Vagina (tissue), 2 donors: ENCODE measurements at places on chromosomes 5 and 9. TPM values are rescaled to one million over a fixed set of nuclear protein-coding genes. Genes with fewer than 3 reads are reported as not detected.

The PCDHGB2 gene
- 8.3 TPM for total RNA-seq

The WDR31 gene
- 2.0 TPM for total RNA-seq

The GABRA1 gene
- not detected for total RNA-seq

The BTNL8 gene
- total RNA-seq: not detected

The LRRC70 gene
- 9.6 TPM for total RNA-seq

The CCNJL gene
- total RNA-seq: 5.6 TPM

The ACTBL2 gene
- not detected for total RNA-seq

The BARHL1 gene
- total RNA-seq: not detected

The NUTM2F gene
- total RNA-seq: not detected

The PCDHA3 gene
- total RNA-seq: 0.74 TPM

The CCNO gene
- not detected for total RNA-seq

GRCh38 chr9:3181049-3181953, 337.4 kb upstream of the PUM3 start:
- DNase-seq: no peak
- no peaks in the 10 kb centered on the region for H3K36me3 ChIP-seq
- H3K27me3 ChIP-seq: no peaks in the 10 kb centered on the region
- no peak overlapping the region for H3K27ac ChIP-seq
- peaks cover 13% of the 10 kb centered on the region for H3K4me1 ChIP-seq

- no peaks in the 10 kb centered on the region for H3K36me3 ChIP-seq
- H3K4me1 ChIP-seq: peaks cover 30% of the 10 kb centered on the region
- H3K4me3 ChIP-seq: no peak overlapping the region
- no peak overlapping the region for H3K27ac ChIP-seq
- H3K27me3 ChIP-seq: no peaks in the 10 kb centered on the region
These were observed 514.8 kb downstream of the RAB3C start for GRCh38 chr5:59097712-59098111.

DNA sequence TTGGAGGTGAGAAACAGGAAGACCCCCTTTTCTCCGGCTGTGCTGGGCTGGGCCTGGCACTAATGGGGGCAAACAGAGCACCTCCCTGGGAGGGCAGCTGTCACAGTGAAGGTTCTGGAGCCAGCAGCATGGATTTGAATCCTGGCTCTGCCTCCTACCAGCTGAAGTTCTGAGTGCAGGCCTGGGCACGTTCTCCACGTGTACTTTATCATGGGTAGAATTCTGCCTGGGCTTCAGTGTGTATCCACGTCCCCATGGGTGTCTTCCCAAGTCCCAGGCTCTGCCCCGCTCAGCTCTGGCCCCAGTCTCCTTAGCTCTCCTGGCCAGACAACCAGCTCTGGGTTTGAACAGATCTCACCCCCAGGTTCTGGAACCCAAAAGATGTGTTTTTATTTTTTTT, 223.2 kb downstream of the PBX3 start:
- H3K36me3 ChIP-seq: no peaks in the 10 kb centered on the region
- no peak overlapping the region for H3K27ac ChIP-seq
- no peak overlapping the region for H3K4me3 ChIP-seq
- no peaks in the 10 kb centered on the region for H3K27me3 ChIP-seq

DNA sequence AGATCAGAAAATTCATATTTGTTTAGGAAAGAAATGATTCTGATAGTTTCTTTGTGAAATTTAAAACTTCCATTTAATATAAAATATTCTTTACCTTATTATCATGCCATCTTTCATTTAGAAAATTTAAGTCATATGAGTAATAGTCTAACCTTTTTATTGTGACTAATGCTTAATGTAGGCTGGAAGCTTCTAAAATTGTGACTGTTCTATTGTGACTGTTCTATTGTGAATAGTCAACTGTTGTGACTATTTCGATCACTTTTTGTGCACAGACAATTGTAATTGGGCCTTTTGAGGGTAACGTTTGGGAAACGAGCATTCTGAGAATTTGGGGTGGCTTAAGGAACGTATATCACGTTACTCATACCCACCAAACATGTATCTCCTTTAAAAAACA, 100.0 kb downstream of the PARP8 start:
- H3K4me3 ChIP-seq: no peak overlapping the region
- no peak for DNase-seq
- H3K27me3 ChIP-seq: no peaks in the 10 kb centered on the region
- H3K27ac ChIP-seq: no peak overlapping the region
- no peaks in the 10 kb centered on the region for H3K4me1 ChIP-seq

- no peak overlapping the region for H3K4me3 ChIP-seq
- no peak for DNase-seq
- no peak overlapping the region for H3K27ac ChIP-seq
- H3K4me1 ChIP-seq: no peaks in the 10 kb centered on the region
- H3K27me3 ChIP-seq: no peaks in the 10 kb centered on the region
These were observed 300.2 kb upstream of the PANK3 start for GRCh38 chr5:168879331-168879730.

DNA sequence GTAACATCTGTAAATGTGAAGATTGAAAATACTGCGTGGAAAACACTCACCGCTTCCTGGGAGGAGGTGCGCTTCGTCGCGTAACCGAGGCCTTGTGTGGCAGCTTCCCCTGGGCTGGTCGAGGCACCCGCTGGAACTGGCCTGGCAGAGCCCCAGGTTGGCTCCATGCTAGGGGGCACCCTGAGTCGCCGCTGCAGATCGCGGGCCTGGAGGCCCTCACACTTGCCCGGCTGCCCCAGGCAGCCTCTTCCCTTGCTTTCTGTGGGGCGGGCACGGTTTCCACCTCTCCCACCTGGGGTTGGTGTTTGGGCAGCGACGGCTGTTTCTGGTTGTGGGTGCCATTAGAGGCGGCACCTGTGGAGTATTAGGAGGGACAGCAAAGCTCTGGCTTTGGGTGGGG, 852 bp downstream of the ZNF354C start:
- no peak overlapping the region for H3K27ac ChIP-seq
- H3K36me3 ChIP-seq: peaks cover 31% of the 10 kb centered on the region
- DNase-seq: no peak

DNA sequence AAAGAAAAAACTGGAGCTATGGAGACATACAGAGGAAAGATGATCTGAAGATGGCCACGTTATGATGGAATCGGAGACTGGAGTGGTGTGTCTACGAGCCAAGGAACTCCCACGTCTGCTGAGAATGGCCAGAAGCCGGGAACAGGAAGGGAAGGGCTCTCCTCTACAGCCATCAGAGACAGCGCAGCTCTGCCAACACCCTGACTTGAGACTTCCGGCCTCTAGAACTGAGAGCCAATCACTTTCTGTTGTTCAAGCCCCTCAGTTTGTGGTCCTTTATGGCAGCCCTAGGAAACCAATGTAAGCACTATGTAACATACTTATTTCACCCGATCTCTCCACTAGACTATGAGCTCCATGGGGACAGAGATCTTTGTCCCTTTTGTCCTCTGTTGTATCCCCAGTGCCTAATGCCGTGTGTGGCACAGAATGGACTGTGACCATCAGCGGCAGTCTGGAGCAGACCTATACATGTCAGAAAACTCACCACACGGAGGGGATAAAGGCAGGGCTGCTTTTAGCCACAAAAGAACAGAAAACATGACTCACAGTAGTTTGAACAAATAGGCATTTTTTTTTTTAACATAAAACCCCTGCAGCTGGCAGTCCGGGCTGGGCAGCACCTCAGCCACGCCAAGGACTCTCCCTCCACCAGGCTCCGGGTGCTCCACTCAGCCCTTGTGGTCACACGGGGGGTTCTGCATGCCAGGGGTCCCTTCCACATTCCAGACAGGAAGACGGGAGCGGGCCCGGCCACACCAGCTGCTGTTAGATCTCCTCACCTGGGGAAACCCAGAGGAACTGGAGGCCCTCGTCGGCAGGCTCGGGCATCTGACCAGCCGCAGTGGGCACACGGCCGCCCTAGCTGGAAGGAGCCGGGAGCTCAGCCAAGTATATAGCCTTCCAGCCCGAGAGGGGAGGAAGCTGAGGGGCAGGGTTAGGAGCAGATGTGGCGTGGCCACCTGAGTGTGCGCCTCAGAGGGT, 16.1 kb upstream of the MXD3 start:
- H3K36me3 ChIP-seq: peaks cover 30% of the 10 kb centered on the region
- no peak for DNase-seq
- no peak overlapping the region for H3K27ac ChIP-seq
- no peaks in the 10 kb centered on the region for H3K27me3 ChIP-seq
- H3K4me1 ChIP-seq: peaks cover 5% of the 10 kb centered on the region

- H3K27ac ChIP-seq: no peak overlapping the region
- H3K4me1 ChIP-seq: no peaks in the 10 kb centered on the region
- H3K36me3 ChIP-seq: no peaks in the 10 kb centered on the region
- no peak for DNase-seq
These were observed 29.6 kb upstream of the RANBP17 start for GRCh38 chr5:170832241-170832640.

GRCh38 chr5:177303925-177304391, 359 bp downstream of the PRELID1 start:
- DNase-seq: no peak
- peaks cover 69% of the 10 kb centered on the region for H3K4me1 ChIP-seq
- H3K27ac ChIP-seq: peak overlapping the region; percentile 84
- peak overlapping the region; percentile 77 for H3K4me3 ChIP-seq
- peaks cover 3% of the 10 kb centered on the region for H3K36me3 ChIP-seq

GRCh38 chr5:175751369-175751768, 93.5 kb downstream of the HRH2 start:
- no peak overlapping the region for H3K27ac ChIP-seq
- no peaks in the 10 kb centered on the region for H3K36me3 ChIP-seq
- DNase-seq: peak; percentile 44

- no peaks in the 10 kb centered on the region for H3K36me3 ChIP-seq
- no peak overlapping the region for H3K27ac ChIP-seq
- no peak for DNase-seq
- no peaks in the 10 kb centered on the region for H3K4me1 ChIP-seq
- no peaks in the 10 kb centered on the region for H3K27me3 ChIP-seq
These were observed 68.4 kb downstream of the NRG2 start for GRCh38 chr5:139974661-139975060.

- no peaks in the 10 kb centered on the region for H3K4me1 ChIP-seq
- H3K4me3 ChIP-seq: no peak overlapping the region
- no peaks in the 10 kb centered on the region for H3K36me3 ChIP-seq
- no peaks in the 10 kb centered on the region for H3K27me3 ChIP-seq
- DNase-seq: no peak
These were observed 38.9 kb downstream of the CDH6 start for GRCh38 chr5:31232273-31232888.

GRCh38 chr5:158099571-158100105, 240.7 kb upstream of the CLINT1 start:
- H3K27ac ChIP-seq: no peak overlapping the region
- H3K4me3 ChIP-seq: no peak overlapping the region
- no peaks in the 10 kb centered on the region for H3K36me3 ChIP-seq
- H3K4me1 ChIP-seq: no peaks in the 10 kb centered on the region
- DNase-seq: no peak

- H3K27me3 ChIP-seq: no peaks in the 10 kb centered on the region
- H3K4me3 ChIP-seq: no peak overlapping the region
- no peaks in the 10 kb centered on the region for H3K36me3 ChIP-seq
- no peaks in the 10 kb centered on the region for H3K4me1 ChIP-seq
- no peak for DNase-seq
These were observed 41.3 kb downstream of the PTPN3 start for GRCh38 chr9:109456811-109457210.

DNA sequence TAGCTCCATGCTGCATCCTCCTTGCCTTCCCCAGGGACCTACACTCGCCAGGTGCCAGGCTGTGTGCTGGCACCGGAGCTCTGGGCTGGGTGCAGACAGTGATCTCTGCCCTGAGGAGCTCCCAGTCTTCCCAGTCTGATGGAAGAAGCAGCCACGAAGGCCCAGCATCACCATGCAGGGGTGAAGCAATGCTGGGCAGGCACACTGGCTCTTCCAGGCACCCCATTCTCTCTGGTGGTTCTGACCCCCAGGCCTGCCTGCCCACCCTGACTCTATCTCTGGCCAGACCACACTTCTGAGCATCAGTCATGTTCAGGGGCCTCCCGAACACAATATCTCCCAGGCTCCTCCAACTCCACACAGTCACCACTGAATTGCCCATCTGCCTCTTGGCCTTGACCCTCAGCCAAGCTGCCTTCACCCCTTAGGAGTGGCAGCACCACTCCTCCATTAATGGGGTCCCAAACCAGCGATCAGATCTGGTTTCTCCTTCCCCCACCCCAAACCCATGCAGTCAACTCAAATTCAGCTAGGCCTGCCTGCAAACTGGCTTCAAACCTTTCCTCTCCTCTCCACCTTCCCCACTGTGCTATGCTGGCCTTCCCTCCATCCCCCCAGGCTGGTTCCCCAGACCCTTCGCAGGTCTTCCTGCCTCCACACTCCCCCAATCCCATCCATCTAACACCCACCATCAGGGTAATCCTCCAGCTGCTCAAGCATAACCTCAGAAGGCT, 102.7 kb upstream of the MVB12B start:
- peaks cover 5% of the 10 kb centered on the region for H3K4me1 ChIP-seq
- peak; percentile 84 for DNase-seq
- H3K27ac ChIP-seq: no peak overlapping the region
- peaks cover 7% of the 10 kb centered on the region for H3K27me3 ChIP-seq
- H3K4me3 ChIP-seq: no peak overlapping the region
- no peaks in the 10 kb centered on the region for H3K36me3 ChIP-seq

DNA sequence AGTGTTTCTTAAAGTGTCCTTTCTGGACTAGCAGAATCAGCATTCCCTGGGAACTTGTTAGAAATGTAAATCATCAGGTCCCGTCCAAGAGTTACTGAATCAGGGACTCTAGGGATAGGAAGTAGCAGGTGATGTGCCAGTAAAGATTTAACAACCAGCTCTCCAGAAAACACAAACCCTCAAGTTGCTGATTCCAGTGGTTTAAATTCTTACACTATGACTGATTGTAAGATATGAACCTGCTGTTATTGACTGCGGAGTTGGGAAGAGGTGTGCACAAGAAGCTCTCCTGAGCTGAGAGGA, 39.1 kb upstream of the BASP1 start:
- no peak for DNase-seq
- no peak overlapping the region for H3K4me3 ChIP-seq
- no peak overlapping the region for H3K27ac ChIP-seq
- H3K36me3 ChIP-seq: no peaks in the 10 kb centered on the region
- H3K27me3 ChIP-seq: no peaks in the 10 kb centered on the region

DNA sequence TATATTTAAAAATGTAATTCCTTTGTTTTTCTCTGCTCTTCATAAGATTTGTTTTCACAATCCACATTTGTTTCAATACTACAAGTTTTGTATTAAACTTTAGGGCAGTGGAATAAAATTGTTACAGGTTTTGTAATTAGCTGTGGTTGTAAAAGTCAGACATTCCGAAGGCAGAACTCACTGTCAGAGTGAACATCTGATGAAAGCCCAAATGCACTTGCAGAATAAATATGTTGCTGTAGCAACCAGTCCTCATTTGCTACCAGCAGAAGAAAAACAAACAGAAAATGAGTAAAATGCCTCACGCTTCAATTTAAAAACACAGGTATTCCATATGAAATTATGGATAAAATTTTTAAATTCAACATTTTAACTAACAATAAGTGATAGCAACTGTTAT, 740.1 kb upstream of the FAM174A start:
- no peak overlapping the region for H3K27ac ChIP-seq
- H3K27me3 ChIP-seq: no peaks in the 10 kb centered on the region
- no peaks in the 10 kb centered on the region for H3K36me3 ChIP-seq
- no peaks in the 10 kb centered on the region for H3K4me1 ChIP-seq
- H3K4me3 ChIP-seq: no peak overlapping the region
- no peak for DNase-seq

GRCh38 chr5:175814691-175815090, 56.7 kb upstream of the CPLX2 start:
- DNase-seq: no peak
- H3K4me3 ChIP-seq: no peak overlapping the region
- no peaks in the 10 kb centered on the region for H3K27me3 ChIP-seq
- H3K36me3 ChIP-seq: no peaks in the 10 kb centered on the region
- no peaks in the 10 kb centered on the region for H3K4me1 ChIP-seq

GRCh38 chr9:8085986-8086385, 286.4 kb upstream of the DMAC1 start:
- no peaks in the 10 kb centered on the region for H3K27me3 ChIP-seq
- no peaks in the 10 kb centered on the region for H3K4me1 ChIP-seq
- DNase-seq: no peak
- no peak overlapping the region for H3K4me3 ChIP-seq
- no peak overlapping the region for H3K27ac ChIP-seq
